ENCODE measurements at places on chromosomes 13 and 19. TPM values are rescaled to one million over a fixed set of nuclear protein-coding genes. Genes with fewer than 3 reads are reported as not detected.

Gene SPC24
- total RNA-seq = 0.62 TPM

Gene CEACAM16
- not detected for total RNA-seq

Gene CPB2
- not detected for total RNA-seq

Gene LYPD3
- total RNA-seq = 7.4 TPM

Gene LGALS7
- not detected for total RNA-seq

Gene MBNL2
- 36.1 TPM for total RNA-seq

Gene PPP1R37
- total RNA-seq = 20.9 TPM

Gene OR7D2
- not detected for total RNA-seq

Gene ZNF571
- 11.0 TPM for total RNA-seq

Gene GRIN2D
- total RNA-seq = 0.17 TPM

Gene USHBP1
- total RNA-seq = 0.26 TPM

Gene FFAR2
- 0.16 TPM for total RNA-seq

Gene METTL21C
- total RNA-seq = not detected

Gene RABAC1
- 90.1 TPM for total RNA-seq

Gene ZNF723
- total RNA-seq = not detected

Gene C1QTNF9
- total RNA-seq = not detected

Gene AMER2
- total RNA-seq = not detected

Gene NLRP5
- total RNA-seq = not detected

Gene LGALS4
- 2.4 TPM for total RNA-seq

Gene STX10
- 33.5 TPM for total RNA-seq

Gene TLE6
- total RNA-seq = 0.29 TPM

Gene TEX101
- total RNA-seq = not detected

Gene ZFP30
- total RNA-seq = 11.2 TPM

Gene IFNL3
- not detected for total RNA-seq

Gene FARP1
- total RNA-seq = 0.87 TPM
